ENCODE measurements at places on chromosomes 2 and 18.

GRCh38 chr2:235263205-235264120 lies 230.4 kb upstream of the AGAP1 start:
- no peak for DNase-seq

DNA sequence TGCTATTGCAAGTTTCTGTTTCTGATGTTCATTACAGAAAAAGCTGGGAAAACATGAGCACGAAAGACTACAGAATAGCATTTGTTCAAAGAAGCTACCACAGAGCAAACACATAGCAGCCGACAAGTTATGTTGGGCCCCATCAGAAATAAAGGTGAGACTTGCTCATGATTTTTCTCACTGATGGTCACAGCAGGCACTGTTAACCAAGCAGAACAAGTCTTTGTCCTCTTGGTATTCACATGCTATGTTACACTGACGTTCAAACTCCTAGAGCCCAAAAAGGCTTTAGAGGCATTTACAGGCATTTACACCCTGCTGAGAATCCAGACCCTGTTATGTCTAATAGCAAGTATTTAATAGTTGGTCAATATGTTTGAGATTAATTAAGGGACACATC lies 235.0 kb upstream of the HNMT start:
- DNase-seq, result no peak

DNA sequence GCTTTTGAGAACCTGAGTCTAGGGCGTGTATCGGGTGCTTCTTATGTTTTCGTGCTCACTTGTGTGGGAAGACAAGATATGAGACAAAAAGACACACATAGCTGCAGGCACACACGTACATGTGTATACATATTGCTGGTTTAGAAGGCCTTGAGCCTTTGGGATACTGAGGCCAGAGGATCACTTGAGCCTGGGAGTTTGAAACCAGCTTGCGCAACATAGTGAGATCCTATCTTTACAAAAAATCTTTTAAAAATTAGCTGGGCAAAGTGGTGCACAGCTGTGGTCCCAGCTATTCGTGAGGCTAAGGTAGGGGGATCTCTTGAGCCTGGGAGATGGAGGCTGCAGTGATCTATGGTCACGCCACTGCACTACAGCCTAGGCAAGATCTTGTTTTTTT lies 18.8 kb upstream of the NEDD4L start:
- DNase-seq, result no peak

DNA sequence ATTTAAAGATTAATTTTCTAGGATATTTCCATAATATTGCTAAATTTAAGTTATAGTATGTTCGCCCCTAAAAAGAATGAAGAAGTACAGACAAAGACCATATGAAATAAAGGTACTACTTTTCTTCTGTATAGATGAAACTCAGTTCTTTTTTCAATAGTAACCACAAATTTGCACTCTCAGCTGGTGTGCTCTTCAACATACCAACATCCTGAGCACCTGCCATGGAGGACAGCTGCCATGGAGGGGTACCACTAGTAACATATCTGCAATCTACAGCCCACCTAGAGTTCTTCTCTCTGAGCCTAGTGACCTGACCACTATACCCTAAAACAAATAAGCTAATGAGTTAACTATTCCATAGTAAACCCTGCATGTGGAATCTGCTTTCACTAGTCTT lies 36.8 kb upstream of the ERCC3 start:
- no peak for DNase-seq

DNA sequence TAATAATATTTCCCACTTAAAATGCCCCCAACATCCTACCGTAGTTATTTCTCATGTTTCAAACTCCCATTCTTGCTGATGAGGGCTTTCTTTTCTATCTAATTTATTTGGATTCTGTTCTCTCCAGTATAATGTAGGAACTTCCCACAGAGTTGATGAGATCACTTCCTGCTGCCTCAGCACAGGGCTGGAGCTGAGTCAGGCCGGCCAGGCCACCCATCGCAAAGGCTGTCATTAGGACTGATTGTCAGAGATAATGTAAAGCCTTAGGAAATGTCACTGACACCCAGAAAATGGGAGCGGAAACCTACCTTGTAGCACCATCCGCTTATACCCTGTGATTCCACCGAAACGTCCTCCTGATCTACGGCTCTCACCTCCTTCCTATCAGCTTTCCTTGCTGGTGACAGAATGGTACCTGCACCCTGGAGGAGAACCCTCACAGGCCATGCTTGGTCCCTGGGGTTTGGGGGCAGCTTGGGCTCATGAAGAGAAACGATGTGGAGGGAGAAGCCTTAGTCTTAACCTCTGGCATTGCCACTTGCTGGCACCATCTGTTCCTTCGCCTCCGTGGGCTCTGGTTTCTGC lies 672.8 kb upstream of the ID2 start:
- no peak for DNase-seq

DNA sequence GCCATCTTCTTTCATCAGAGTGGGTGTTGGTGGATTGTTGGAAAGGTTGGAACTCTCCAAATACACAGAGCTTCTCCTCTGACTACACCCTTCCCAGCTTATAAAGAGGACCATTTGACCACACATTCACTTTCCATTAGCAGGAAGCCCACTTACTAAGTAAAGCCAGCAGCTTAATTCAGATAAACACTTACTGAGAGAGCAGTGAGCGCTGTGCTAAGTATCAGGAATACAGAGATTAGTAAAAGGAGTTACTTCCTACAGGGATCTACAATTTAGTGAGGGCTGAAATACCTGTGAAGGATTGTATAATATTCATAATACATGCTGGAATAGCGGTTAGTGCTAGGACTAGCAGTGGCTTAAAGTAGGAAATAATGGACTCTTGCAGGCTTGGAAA lies 343.0 kb downstream of the NYAP2 start:
- no peak for DNase-seq

DNA sequence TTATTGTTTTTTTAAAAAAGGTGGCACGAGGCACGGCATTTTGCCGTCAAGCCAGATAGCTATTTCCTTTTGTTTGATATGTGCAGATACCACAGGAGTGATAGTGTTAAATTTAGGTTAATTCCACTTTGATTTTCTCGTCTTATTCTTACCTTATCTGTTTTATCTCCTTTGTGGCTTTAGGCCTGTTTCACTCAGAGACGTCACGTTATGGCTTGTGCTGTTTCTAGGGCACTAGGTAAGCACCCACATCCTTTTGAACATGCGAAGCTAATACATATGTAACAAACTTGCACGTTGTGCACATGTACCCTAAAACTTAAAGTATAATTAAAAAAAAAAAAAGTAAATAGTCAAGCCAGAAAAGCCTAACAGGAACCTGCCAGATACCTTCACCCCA lies 57.8 kb downstream of the C18orf63 start:
- DNase-seq, result no peak

DNA sequence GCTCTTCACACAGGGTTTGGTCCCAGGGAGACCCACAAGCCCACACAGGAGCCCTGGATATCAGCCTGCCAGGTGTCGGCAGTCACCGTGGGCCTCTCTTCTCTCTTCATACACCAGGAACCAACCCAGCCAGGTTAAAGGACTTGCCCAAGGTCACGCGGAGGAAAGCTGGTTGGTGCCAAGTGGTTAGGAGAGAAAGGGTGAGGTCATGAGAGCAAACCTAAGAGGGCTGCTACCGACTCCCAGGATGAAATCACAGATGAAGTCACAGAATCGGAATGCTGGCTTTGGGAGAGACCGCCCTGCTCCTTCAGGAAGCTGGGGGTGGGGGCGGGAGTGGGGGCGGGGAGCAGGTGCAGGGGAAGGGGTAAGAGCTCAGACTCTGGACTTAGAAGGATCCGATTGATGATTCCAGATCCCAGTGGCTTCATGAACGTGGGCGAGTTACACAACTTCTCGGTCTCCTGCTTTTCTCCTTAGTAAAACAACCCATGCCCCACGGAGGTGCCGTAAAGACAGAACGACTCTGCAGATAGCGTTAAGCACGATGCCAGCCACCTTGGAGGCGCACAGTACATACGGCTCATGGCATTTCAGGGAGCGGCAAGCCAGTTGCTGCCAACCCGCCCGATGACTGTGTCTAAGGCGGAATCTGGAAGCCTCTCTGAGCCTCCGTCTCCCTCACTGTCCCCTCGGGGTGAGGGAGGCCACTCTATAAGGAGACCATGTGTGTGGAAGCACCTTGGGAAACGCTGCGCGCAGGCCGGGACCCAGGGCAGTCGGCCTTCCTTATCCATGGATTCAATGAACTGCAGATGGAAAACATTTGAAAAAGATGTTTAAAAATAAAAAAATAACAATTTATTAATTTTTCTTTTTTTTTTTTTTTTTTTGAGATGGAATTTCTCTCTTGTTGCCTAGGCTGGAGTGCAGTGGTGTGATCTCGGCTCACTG lies 23.0 kb upstream of the TAF1B start:
- DNase-seq, result no peak

DNA sequence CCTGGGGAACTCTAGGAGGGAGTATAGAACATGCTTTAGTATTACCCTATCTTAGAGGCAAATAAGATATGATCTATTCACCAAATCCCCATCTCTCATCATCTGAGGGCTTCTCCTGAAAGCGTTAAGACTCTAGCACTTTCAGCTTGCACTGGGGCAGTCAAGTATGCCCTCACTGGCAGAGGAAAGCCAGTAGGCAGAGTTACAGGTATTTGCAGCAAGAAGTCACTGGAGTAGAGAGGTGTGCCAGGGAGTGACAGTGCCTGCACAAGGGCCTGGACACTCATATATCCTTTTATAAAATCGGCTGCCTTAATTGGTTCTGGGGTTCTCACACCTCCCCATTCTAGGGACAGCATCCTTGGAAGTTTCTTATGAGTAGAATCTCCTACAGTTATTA lies 31.9 kb upstream of the CCDC85A start:
- DNase-seq, result no peak

- no peak for DNase-seq
Measured at GRCh38 chr2:172462849-172463381, 35.5 kb downstream of the ITGA6 start.

DNA sequence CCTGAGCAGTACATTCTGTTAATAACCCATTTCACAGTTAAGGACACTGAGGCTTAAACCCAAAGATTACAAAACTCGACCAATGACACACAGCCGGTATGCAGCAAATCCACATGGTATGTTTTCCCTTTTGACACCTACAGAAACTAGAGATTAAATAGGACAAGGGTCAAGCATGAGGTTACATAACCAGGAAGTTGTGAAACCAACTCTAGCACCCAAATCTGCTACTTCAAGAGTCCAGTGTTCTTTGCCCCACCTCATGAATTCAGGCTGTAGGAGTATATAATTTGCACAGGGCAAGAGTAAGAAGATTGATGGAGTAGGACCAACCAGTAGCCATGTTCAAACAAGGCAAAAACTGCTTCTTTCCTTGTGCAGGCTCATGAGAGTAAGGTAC lies 249.8 kb downstream of the BCL11A start:
- DNase-seq, result no peak

- no peak for DNase-seq
Measured at GRCh38 chr2:22281033-22281432, 1103.9 kb upstream of the KLHL29 start.

DNA sequence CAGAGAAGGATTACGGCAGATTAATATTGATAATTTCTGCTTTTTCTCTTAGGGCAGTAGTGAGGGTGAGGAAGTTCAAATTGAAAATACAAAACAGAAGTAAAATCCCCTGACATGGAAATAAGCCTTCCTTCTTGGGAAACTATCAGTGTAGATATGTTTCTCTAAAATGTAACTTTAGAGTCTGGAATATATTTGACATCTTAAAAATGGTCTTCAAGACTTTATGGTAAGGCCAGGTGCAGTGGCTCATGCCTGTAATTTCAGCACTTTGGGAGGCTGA lies 33.0 kb downstream of the INPP5D start:
- no peak for DNase-seq

GRCh38 chr2:239676716-239677452 lies 276.1 kb upstream of the HDAC4 start:
- DNase-seq, result no peak

- DNase-seq, result no peak
Measured at GRCh38 chr18:78721981-78722380, 257.6 kb upstream of the SALL3 start.

GRCh38 chr2:17299891-17300540 lies 218.2 kb downstream of the RAD51AP2 start:
- no peak for DNase-seq

DNA sequence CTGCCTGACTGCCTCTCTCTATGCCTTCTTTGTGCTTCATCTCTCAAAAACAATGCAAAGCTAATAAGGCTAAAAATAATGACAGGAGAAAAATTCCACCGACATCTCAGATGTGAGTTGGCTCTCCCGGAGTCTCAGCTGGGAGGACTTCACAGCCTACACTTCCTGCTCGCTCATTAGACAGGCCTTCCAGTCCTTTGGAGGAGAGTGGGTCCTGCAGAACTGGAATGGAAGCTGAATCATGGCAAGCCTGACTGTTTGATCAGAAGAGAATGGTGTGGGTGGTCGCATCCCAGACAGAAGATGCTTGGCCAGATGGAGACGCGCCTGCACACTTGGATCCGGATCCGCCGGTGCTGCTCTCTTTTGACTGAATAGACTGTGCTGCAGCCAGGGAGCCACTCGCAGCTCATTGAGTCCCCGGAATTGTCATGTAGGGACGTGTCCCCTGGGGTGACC lies 49.7 kb downstream of the TRIB2 start:
- no peak for DNase-seq

DNA sequence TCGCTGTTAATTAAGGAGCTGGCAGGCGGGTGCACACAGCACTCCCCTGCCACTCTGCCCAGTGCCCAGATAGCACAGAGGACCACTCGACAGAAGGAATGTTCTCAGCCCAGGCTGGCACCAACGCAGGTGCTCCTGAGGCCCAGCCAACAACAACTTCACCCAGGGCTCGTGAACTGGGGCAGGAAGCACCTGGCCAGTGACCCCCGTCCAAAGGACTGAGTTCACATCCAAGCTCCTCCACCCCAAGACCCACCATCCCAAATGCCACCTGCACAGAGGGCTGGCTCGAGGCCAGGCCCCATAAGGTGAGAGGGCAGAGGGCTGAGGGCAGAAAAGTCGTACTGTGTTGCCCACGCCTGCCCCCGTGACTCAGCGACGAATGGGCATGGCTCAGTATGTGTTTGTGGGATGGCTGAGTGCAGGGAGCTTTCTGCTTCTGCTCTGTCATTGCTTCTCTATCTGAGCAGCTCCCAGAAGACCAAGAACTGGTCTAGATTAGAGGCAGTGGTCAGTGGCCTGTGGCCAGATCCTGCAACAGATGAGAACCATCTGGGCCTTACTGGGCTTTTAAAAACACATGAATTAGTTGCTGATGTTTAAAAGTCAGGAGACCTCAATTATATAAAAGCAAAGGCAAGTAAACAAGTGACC lies 68.4 kb downstream of the POLR1A start:
- DNase-seq, result peak; percentile 43

DNA sequence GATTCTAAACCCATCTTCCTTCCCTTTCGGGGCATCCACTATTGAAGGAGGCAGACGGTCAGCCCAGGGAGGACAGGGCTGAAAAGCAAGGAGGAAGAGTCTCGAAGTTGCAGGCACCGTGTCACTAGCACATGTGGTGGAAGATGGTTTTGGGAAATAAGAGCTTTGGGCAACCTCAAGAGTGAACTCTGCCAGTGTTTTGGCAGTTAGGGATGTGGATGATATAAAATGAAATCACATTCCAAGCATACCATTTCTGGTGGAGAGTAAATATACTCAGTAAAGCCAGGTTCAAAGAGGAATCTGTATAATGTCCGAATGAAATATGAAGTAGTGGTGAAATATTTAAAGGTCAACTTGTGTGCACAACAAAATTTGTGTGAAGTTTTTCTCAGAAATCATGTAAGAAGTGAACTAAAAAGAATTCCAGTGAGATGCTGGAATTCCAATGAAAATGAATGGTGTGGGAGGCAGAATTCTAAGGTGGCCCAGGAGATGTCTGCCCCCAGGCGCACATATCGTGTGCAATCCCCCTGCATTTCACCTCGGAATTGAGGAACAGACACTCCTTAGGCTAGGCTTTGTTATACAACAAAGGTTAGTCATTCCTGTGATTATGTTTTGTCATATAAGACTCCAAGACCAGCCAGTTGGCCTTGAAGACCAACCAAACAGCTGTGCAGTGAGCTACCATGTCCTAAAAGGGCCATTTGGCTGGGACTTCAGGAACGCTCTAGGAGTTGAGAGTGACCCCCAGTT lies 147.1 kb downstream of the SH3BP4 start:
- DNase-seq, result no peak

Measured in hematopoietic multipotent progenitor cell (in vitro differentiated cells).